Fibroblast of villous mesenchyme (primary cell): ENCODE measurements at places on chromosomes 5 and 9. TPM values are rescaled to one million over a fixed set of nuclear protein-coding genes. Genes with fewer than 3 reads are reported as not detected.
A peak's percentile ranks its signal among the peaks of the same experiment; 100 is the strongest.

DNA sequence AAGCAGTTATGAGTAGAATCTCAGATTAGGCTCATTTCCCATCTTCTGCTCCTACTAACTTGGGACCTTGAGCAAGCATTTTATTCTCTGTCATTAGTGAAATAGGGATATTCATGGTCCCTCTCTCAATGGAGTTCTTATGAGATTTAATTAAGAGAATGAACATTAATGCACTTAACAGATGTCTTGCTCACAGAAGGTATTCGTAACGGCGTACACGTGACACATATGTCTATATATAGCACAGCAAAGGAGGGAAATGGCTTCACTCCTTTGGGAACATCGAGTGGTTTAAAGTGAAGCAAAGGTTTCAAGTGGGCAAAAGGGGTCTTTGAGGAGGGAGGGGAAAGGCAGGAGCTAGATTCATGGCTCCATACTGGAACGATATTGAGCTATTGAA, 24.6 kb downstream of the KDM4C start:
- DNase-seq: no peak

DNA sequence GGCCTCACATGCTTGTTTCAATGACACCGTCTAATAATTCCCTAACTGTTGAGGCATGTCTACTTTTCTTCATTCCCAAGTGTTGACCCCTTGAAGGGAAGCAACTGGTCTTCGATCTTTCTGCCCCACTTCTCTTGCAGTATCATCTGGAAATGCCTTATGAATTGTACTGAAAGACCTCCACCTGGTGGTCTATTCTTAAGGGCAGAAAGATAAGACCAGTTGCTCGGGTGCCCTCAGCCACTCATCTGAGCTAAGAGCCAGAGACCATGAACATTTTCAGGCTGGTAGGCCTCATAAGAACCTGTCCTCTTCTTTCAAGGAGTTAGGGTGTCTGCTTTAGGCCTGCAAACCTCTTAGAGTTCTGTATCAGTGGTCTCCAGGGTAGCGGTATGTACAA, 542.5 kb downstream of the CTNND2 start:
- DNase-seq: no peak

DNA sequence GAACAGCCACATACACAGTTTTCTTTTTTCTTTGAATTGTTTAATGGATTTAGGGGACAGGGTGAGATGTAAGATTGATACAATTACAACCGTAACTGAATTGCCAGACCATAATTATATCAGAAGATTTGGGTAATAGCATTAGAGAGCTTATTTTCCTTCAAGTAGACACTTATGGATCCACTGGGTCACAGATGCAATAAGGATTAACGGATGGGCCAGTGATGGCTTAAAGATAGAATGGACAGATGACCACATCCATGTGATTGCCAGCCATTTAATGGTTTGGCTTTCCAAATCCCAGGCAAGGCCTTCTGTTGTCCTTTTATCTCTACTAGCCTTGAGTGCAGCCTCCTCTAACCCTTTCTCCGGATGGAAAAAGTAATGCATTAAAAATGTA, 94.7 kb upstream of the NUDT12 start:
- DNase-seq: no peak

- no peak for DNase-seq
These were observed 86.1 kb downstream of the WWC1 start for GRCh38 chr5:168377525-168377924.

GRCh38 chr9:130443840-130444492, 795 bp upstream of the ASS1 start:
- no peak for DNase-seq

DNA sequence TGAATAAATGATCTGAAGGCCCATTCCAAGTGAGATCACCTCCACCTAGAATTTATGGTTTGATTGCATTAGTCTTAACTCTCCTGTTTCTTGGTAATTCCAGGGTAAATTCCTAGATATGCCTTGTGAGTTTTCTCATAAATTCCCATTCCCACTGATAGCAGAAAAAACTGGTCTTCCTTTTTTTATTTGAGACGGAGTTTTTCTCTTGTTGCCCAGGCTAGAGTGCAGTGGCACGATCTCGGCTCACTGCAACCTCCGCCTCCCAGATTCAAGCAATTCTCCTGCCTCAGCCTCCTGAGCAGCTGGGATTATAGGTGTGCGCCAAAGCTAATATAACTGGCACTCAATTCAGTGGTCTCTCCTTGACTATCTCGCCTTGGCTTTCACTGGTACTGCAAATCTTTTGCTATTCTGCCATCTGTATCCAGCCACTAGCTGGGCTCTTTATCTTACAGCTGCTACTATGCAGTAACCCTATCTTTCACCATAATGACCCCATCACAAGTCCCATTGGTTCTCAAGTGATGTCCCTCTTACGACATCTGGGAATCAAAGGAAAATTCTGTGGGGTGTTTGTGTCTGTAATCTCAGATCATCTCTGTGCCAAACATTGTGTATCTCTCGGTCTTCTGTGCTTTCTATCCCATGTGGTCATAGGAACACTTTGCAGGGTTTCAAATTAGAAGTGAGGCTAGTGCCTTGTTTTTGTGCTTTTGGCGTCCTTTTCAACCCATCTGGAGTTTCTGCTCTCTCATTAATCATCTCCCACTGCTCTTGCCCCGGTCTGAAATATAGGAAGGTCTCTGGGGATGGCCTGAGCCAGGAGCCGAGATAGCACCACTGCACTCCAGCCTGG, 14.4 kb downstream of the HNRNPK start:
- peak; percentile 71 for DNase-seq

- DNase-seq: no peak
These were observed 10.8 kb downstream of the IL6ST start for GRCh38 chr5:55983986-55984385.

DNA sequence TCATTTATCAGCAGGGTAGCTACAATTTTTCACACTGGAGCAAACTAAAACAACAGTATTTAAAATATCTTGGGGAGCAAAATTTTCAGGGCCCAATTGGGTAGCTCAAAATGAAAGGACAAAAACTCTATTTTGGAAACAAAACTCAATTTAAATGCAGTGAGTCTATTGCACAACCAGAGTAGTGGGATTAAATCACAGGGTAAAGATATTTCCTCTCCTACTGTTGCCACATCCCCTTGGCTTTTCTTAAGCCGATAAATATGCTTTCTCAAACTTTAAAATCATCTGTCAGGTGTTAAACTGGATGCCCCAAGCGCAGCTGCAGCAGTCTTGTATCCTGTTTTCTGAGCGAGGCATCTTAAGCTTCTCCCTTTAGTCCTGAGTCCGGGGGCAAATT, 1474.3 kb upstream of the CDH9 start:
- DNase-seq: no peak

GRCh38 chr5:173806270-173807035, 81.7 kb upstream of the CPEB4 start:
- DNase-seq: peak; percentile 15

DNA sequence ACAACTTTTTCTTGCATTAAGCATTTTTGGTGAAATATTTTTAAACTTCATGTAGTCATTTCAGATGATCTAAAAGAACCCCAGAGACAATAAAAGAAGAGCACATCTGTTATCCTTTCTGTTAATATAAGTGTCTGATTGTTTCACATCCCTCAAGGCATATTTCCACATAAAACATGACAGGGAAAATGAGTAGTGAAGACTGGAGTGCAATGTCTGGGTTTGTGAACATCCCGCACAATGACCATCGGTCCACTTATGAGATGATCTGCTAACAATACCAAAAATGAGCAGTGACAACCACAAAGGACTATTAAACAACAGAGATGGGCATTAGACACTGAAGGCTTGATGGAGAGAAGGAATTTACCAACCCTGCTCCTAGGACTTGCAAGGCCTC, 209.1 kb downstream of the NR2F1-AS1 start:
- DNase-seq: no peak

- peak; percentile 71 for DNase-seq
These were observed 786 bp upstream of the NTNG2 start for GRCh38 chr9:132160802-132161742.

- DNase-seq: no peak
These were observed 319.1 kb downstream of the KIF4B start for GRCh38 chr5:155332618-155333017.

Gene CCNJL
- total RNA-seq: 0.86 and 1.3 TPM in 2 replicates

Gene LTC4S
- total RNA-seq: 0.43 TPM in 1 of 2 replicates, not detected in the other

Gene WNT8A
- not detected in 2 replicates for total RNA-seq

Gene IFNA21
- not detected in 2 replicates for total RNA-seq

Gene SLC25A2
- under 0.01 and 0.64 TPM in 2 replicates for total RNA-seq

Gene ABCA2
- total RNA-seq: 14.7 and 15.5 TPM in 2 replicates

Gene IFNK
- total RNA-seq: not detected in 2 replicates

Gene SPATA31D4
- total RNA-seq: not detected in 2 replicates

Gene ZDHHC12
- 30.7 and 40.6 TPM in 2 replicates for total RNA-seq
